Stimulated activated CD4-positive, alpha-beta T cell treated with anti-CD3 and anti-CD28 coated beads, TNF-alpha, amount 100 ng/mL, for 4 hours (primary cell): ENCODE measurements at places on chromosomes 13 and 19.

DNA sequence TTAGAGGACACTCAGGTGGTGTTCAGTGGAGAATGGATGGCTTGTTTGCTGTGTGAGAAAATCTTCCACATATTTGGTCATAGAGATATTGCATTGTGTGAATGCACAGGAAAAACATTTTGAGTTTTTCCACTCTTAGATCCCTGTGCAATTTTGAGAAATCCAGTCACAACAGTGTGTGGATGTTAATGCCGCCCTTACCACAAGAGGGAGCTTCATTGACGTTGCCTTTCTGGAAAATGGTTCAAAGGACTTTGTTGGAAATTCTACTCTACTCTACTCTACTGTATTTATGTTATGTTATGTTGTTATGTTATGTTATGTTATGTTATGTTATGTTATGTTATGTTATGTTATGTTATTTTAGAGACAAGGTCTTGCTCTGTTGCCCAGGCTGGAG is 13.4 kb downstream of the ZNF20 start:
- no peak for DNase-seq

GRCh38 chr13:75771226-75771625 is 135.1 kb downstream of the LMO7 start:
- no peak for DNase-seq

GRCh38 chr13:25980255-25980654 is 71.6 kb downstream of the SHISA2 start:
- DNase-seq, result no peak

- DNase-seq, result no peak
Observed at GRCh38 chr13:100235311-100235901, 146.5 kb downstream of the PCCA start.

- DNase-seq, result no peak
Observed at GRCh38 chr13:63774133-63774532, 2358.5 kb upstream of the PCDH20 start.

GRCh38 chr19:33233056-33233873 is 7.6 kb upstream of the SLC7A10 start:
- no peak for DNase-seq

DNA sequence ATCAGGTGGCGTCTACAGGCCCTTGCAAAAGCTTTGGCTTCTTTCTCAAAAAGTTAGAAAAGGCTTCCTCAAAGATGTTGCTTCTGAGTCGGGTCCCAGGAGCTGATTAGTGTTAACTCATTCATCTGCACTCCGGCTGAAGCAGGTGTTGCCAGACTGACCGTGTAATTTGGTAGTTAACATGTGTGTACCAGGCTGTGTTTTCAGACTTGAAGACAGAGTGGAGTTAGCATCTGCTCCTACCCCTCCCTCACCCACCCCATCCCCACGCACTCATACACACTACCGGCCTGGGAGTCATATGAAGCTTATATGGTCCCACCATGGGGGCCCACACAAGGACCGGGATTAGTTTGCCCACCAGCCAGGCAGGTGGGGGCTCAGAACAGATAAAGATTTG is 111.5 kb downstream of the DNAJC15 start:
- no peak for DNase-seq

- no peak for DNase-seq
Observed at GRCh38 chr13:36090592-36090991, 40.6 kb downstream of the DCLK1 start.

DNA sequence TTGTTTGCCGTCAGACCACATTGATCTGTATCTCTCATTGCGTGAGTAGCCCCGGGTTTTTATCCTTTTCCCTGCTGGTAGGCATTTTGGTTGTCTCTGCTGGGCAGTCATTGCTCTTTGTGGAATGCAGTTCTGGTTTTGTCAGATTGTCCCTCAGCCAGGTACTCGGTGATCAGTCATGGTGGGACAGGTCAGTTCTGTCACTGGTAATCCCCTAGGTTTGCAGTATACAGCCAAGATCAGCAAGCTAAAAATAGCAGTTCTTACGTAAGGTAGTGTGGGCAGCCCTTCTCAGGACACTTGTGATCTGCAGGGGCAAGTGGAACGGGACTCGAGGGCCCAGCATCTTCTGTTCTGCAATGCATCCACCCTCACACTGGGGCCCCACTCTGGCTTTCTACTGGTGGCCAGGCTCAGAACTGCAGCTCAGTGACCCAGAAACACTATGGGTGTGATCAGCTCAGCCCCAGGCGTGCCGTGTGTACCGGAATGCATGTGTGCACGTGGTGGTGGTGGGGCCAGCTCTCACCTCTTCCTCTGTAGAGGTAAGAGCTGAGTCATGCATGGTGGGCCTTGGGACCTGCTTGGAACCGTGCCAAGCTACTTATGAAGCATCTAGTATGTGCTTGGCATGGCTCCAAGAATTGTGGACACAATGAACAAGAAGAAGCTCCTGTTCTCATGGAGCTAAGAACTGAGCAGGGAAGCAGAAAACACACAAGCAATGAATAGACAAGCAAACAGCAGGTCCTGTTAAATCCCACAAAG is 6.3 kb downstream of the PLEKHF1 start:
- DNase-seq, result peak; percentile 82

DNA sequence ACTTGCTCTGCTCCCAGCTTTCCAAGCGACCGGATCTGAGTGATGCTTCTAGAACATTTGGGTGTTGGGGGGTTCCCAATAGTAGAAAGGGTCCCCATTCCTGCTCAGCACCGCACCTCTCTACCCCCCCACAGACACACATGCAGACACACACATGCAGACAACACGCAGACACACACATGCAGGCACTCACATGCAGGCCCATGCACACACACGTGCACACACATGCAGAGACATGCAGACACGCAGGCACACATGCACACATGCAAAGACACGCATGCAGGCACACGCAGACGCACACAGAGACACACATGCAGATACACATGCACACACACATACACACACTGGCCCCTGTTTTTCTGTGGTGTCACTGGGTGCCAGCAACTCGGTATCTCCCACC is 23.8 kb downstream of the ONECUT3 start:
- no peak for DNase-seq
